EL (cell line): ENCODE measurements at places on chromosomes 5 and 9.
A peak's percentile ranks its signal among the peaks of the same experiment; 100 is the strongest.

GRCh38 chr9:36036780-36037548, at the start of gene RECK:
Gene RECK (plus strand): TSS chr9:36036913. CDS start chr9:36036999, 86 bp downstream.
- peak; percentile 93 for DNase-seq

DNA sequence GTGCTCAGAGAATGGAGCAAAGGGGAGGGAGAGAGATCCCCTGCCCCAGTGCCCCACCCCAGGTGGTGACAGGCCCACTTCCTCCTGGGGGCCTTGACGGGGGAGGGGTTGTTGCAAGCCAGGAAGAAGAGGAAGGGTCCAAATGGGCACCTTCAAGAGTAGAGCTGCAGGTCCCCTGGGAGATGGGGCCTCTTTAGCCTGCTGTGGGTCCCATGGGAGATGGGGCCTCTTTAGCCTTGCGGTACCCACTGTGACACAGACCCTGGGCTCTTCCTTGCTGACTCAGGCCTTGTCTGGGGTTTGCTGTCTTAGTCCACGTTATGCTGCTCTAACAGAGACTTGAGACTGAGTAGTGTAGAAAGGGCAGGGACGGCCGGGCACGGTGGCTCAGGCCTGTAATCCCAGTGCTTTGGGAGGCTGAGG, 9.6 kb upstream of the TOR4A start:
- DNase-seq, result no peak

GRCh38 chr5:7805379-7805778, 45.6 kb downstream of the CFAP90 start:
- peak; percentile 6 for DNase-seq

DNA sequence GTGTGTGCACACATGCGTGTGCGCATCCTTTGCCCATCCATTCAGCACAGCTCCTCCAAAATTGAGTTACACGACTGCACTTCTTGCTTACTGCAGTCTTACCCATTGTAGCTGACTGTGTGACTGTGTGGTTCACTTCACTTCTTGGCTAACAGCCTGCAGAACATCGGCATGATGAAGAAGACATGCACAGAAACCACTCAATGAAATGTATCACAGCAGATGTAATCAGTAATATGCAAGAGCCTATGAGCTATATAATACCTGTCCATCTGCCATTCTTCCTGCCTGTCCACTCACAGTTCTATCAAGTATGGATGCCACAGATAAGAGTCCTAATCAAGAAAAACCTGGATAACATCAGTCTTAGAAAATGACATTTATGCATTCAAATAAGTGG, 83.9 kb downstream of the TRPM3 start:
- no peak for DNase-seq

GRCh38 chr5:11719888-11720481, 184.3 kb downstream of the CTNND2 start:
- no peak for DNase-seq

- peak; percentile 31 for DNase-seq
Observed at GRCh38 chr9:83043597-83043996, 19.3 kb downstream of the RASEF start.

DNA sequence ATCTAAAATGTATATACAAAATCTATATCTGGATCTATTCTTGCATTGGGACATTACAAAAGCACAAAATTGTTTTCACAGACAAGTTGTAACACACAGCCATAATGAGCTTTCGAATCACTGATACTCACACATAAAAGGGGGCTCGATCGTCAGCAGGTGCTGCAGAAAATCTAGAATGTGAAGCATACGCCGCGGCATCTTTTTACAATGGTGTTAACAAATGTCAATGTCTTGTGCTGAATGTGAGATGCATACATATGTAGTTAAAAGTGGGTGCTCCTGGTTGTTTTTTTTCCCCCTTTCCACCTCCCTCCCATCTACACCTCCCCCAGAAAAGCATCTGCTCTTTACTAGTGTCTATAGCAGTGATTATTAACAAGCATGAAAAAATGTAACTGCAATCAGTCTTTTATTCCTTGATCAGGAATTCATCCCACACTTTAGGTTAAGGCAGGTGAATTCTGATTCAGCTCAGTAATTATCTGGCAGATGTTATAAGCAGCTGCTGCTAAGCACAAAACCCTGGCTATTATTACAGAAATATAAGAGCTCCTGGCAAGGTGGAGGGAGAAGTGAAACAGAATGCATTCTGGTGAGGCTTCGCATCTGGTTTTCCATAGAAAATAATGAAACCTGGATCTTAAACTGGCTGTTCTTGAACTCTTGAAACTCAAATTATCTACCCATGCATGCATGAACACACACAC, 114.1 kb downstream of the MPDZ start:
- DNase-seq, result no peak
